Omental fat pad (tissue), 4 donors: ENCODE measurements at places on chromosomes 11 and 22. TPM values are rescaled to one million over a fixed set of nuclear protein-coding genes. Genes with fewer than 3 reads are reported as not detected.

DNA sequence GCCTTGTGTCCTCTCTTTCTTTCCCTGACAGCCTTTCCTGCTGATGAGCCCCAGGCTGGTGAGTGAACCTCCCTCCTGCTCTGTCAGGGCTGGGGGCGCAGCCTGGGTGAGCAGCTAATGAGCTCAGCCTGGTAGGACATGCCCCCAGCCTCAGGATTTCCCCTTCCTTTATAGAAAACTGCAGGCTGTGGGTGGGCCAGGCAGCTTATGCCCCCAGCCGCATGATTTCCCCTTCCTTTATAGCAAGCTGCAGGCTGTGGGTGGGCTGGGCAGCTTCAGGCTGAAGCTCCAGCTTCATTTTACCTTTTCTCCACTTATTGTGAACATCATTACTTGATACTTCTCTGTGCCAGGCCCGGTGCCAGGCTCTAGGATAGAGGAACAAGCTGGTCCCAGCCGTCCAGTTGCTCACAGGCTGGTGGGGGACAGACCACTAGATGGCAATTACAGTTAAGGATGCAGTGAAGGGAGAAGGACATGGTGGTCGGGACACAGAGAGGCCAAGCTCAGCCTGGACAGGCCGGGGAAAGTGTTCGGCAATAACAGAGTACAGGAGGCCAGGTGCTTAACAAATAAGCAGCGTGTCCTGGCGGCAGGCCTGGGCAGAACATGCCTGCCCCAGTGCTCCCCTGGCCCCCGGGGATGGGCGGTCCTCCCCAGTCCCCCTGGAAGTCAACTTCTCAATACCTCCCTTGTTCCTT lies 5.3 kb downstream of the LGALS12 start:
- DNase-seq = no peak

DNA sequence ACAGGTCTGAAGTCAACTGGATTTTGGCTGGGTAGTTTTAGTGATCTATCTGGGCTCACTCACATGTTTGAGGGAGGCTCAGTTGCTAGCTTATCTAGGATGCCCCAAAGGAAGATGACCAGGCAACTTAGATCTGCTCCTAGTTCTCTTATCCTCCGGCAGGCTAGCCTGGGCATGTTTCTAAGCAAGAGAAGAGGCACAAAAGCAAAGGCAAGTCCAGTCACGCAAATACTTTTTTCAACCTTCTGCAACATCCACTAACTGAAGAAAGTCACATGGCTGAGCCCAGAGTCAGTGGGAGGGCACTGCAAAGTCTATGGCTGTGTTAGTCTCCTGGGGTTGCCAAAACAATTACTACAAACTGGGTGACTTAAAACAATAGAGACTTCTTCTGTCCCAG lies 32.9 kb upstream of the FSHB start:
- no peak for DNase-seq

GRCh38 chr22:32751065-32751767 lies 50.3 kb upstream of the TIMP3 start:
- DNase-seq = no peak

- DNase-seq = no peak
Observed at GRCh38 chr11:70569618-70569890, 171.2 kb downstream of the CTTN start.

DNA sequence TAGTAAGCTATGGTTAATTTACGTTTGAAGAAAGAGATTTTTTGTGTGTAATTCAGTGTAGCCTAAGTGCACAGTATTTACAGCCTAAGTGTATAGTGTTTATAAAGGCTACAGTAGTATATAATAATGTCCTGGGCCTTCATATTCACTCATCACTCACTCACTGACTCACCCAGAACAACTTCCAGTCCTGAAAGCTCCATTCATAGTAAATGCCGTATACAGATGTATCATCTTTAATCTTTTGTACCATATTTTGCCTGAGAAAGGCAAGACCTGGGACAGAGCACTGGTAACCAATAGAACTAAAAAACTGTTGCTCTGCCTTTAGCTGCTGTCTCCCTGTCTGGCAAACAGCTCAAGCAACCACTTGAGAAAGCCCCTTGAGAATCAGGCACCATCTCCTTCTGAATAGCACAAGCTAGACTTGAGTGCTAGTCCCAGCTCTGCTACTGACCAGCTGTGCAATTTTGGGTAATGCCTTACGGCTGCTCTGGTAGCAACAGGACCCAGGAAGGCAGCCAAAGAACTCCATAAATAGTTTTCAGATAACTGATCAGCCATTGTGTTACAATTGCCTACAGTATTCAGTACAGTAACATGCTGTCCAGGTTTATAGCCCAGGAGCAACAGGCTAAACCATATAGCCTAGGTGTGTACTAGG lies 131.3 kb downstream of the KCNC1 start:
- DNase-seq = no peak

CD6 gene
- total RNA-seq = 6.5 TPM

DNA sequence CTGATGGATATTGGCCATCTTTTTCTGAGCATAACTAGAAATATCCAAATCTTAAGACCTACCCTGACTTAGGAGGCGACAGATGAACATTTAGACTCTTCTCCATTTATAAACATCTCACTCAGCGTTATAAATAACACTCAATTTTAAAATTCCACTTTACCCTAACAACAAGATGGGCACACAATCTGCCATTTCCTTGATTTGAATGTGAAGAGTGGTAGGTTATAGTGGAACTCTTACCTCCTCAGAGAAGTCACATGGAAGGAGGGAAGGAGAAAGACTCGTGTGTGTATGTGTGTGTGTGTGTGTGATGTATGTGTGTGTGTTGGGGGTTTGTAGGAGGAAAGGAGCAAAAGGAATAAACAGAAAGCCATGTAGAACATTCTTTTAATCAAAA lies 15.0 kb downstream of the SIAE start:
- no peak for DNase-seq

DNA sequence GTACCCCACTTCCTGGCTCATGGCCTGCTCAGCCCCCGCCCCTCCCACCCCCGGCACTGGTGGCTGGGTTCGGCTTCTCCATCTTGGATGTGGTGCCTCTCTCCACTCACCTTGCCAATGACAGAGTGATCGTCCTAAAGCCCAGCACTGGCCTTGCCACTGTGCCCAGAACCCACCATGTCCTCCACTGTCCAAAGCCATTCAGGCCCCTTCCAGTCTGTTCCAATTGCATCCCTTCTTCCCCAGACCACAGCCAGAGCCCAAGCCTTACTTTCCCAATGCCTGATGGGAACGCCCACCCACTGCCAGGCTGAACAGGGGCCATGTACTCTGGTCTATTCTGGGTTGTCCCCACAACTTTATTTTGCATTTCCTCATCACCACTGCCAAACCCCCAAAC lies 625.8 kb upstream of the B3GAT1 start:
- no peak for DNase-seq

DNA sequence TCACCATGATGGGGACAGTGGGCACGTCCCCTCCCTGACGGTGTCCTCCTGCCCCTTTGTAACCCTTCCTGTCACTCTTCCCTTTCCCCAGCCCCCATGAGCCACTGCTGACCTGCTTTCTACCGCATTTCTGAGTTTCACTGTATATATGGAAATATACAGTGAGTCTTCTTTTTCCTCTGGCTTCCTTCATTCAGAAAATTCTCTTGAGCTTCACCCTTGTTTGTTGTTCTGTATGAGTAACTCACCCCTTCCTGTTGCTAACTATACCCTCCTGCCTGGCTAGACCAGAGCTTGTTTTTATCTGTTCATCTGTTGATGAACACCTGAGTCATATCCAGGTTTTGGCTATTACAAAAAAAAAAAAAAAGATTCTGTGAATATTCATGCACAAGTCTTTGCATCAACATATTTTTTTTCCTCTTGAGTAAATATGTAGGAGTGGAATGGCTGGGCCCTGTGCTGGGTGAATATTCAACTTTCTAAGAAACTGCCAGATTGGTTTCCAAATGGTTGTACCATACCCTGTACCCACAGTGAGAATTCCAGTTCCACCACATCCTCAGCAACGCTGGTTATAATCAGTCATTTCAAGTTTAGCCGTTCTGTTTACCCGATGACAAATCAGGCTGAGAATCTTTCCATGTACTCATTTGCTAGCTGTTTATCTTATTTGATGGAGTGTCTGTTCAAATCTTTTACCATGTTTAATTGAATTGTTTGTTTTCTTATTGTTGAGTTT lies 62.0 kb downstream of the IGF2 start:
- no peak for DNase-seq
